ENCODE measurements at places on chromosomes 13 and 19.

- no peaks in the 10 kb centered on the region for H3K27me3 ChIP-seq
- H3K4me3 ChIP-seq: no peak overlapping the region
- DNase-seq: no peak
- H3K36me3 ChIP-seq: no peaks in the 10 kb centered on the region
Observed at GRCh38 chr13:51494156-51494555, 41.3 kb upstream of the INTS6 start.

GRCh38 chr19:6876748-6877147 is 10.6 kb upstream of the ADGRE1 start:
- no peak overlapping the region for H3K27ac ChIP-seq
- peaks cover 23% of the 10 kb centered on the region for H3K27me3 ChIP-seq
- H3K36me3 ChIP-seq: no peaks in the 10 kb centered on the region
- no peak for DNase-seq
- no peak overlapping the region for H3K4me3 ChIP-seq

DNA sequence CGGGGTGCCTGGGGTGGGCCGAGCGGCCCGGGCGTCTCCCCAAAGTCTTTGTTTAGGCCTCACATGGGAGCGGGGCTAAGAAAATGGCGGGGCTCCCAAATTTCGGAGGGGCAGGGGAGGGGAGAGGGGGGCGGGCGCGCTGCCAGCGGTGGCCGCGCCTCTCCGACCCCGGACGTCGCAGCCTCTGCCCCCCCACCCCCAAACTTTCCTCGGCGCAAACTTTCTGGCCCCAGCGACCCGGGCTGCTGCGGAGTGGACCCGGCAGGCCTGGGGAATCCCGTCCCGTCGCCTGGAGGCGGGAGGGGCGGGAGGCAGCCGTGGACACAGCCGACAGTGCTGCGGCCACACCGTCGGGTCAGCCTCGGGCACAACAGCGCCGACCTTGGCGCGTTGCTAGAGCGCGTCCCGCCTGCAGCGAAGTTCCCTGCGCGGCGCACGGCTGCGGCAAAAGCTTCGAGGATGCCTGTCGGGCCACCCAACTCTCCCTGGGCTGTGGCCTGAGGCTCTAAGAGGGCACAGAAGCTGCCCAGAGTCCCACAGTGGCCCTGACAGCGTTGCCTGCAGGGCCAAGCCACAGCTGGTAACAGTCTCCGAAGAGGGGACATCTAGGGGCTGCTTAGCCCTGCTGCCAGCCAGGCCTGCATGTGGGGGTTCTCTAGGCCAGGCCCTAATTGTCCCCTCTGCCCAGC is 1.3 kb downstream of the NFIX start:
- peaks cover 5% of the 10 kb centered on the region for H3K4me1 ChIP-seq
- peak overlapping the region; percentile 74 for H3K4me3 ChIP-seq
- H3K36me3 ChIP-seq: no peaks in the 10 kb centered on the region
- no peaks in the 10 kb centered on the region for H3K27me3 ChIP-seq

DNA sequence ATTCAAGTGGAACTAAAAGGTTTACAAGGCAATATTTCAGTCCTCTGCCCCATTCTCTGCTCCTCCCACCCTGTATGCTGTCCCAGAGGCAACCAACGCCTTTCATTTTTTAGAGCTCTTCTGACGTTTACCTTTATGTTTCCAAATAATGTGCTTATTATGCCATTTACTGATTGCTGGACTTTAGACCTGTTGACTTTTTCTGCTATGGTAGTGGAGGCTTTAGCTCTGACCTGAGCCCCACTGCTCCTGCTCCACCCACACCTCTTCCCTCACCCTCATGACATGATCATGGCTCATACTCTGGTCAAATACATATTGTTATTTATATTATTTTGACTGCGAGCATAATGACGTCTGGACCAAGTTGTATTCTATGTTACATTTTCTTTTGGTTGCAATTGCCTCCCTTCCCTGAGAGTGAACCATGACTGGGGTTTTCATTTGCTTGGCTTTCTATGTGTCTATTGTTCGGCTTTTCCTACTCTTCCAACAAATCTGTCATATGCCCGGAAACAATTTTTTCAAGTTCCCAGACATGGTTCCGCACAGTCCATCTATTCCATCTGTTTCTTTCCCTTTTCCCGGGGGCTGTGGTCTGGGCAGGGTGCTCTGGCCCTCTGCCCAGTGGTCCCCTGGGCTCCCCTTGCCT is 31.4 kb upstream of the GJB6 start:
- no peaks in the 10 kb centered on the region for H3K27me3 ChIP-seq
- H3K4me3 ChIP-seq: no peak overlapping the region
- no peak for DNase-seq
- no peaks in the 10 kb centered on the region for H3K4me1 ChIP-seq
- no peak overlapping the region for H3K27ac ChIP-seq
- no peaks in the 10 kb centered on the region for H3K36me3 ChIP-seq

DNA sequence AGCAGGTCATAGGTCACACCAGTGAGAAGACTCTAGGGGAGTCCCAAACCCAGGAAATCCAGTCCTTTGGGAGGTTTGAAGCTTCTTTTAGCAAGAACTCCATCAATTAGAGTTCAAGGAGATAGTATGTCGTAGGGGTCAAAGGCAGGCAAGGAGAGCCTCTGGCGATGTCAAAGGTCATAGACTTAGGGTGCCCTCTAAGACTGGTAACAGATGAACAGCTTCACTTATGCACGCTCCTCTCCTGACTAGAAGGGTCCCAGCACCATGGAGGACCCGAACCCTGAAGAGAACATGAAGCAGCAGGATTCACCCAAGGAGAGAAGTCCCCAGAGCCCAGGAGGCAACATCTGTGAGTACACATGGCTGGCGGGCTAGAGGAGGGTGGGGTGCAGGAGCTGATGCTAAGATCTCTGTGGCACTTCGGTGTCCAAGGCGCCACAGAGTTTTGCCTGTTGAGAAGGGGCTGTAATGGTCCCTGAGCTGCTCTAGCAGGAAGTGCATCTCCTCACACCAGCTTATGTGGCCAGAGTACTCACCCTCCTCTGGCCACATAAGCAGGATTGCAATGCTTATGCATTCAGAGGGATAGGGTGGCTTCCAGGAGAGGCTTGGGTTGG is 557 bp downstream of the ZNF576 start:
- H3K27me3 ChIP-seq: no peaks in the 10 kb centered on the region
- H3K36me3 ChIP-seq: peaks cover 6% of the 10 kb centered on the region
- H3K27ac ChIP-seq: peak overlapping the region; percentile 98

- H3K36me3 ChIP-seq: no peaks in the 10 kb centered on the region
- H3K4me3 ChIP-seq: no peak overlapping the region
- no peak for DNase-seq
- H3K27me3 ChIP-seq: no peaks in the 10 kb centered on the region
- no peaks in the 10 kb centered on the region for H3K4me1 ChIP-seq
- H3K27ac ChIP-seq: no peak overlapping the region
Observed at GRCh38 chr19:38743394-38744297, 628 bp downstream of the CAPN12 start.

DNA sequence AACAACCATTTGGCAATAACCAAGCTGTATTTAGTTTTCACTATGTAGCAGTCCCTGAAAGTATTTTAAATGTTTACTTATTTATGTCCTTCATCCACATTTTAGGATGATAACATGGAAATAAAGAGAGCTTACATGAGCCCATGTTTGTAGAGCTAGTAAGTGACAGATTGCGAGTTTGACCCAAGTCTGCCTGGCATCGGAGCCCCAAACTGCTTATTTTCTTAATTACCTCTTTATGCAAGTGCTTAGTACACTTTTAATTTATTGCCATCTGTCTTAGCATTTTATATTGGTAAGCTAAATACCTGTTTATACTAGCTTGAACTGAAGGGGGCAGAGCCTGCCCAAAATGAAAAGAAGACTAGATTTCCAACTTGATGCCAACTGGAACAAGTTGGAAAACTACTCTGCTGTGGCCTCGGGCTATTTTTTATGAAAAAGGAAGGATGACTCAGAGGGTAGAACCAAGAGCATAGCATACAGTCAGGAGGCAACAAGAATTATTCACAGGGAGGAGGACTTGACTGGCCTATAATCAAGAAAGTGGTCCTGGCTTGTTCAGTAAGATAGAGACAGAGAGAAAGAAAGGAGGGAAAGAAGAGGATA is 150.2 kb downstream of the NDFIP2 start:
- H3K4me3 ChIP-seq: no peak overlapping the region
- no peaks in the 10 kb centered on the region for H3K36me3 ChIP-seq
- H3K27me3 ChIP-seq: no peaks in the 10 kb centered on the region
- no peaks in the 10 kb centered on the region for H3K4me1 ChIP-seq
- DNase-seq: no peak

GRCh38 chr19:6766357-6767080 is 716 bp downstream of the SH2D3A start:
- no peaks in the 10 kb centered on the region for H3K4me1 ChIP-seq
- no peaks in the 10 kb centered on the region for H3K27me3 ChIP-seq
- H3K27ac ChIP-seq: peak overlapping the region; percentile 96
- H3K4me3 ChIP-seq: no peak overlapping the region

DNA sequence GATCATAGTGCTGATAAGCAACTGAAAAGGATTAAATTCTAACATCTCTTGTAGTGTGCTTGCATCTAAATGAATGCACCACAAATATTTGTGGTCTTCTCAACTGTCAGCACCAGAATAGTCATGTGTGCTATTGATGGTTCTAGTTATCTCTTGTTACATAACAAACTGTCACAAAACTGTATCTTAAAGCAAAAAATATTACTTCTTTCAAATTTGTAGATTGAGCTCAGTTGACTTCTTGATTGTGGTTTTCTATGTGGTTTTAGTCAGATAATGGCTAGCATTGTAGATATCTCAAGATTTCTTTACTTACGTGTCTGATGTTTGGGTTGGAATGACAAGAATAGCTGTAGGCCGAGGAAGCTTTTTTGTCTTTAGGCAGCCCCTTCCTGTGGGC is 431.3 kb downstream of the SLITRK6 start:
- no peak overlapping the region for H3K4me3 ChIP-seq
- DNase-seq: no peak
- H3K27ac ChIP-seq: no peak overlapping the region
- no peaks in the 10 kb centered on the region for H3K4me1 ChIP-seq

- H3K27me3 ChIP-seq: no peaks in the 10 kb centered on the region
- H3K4me3 ChIP-seq: no peak overlapping the region
- no peak overlapping the region for H3K27ac ChIP-seq
- no peaks in the 10 kb centered on the region for H3K4me1 ChIP-seq
Observed at GRCh38 chr13:95406176-95406575, 104.9 kb upstream of the ABCC4 start.

DNA sequence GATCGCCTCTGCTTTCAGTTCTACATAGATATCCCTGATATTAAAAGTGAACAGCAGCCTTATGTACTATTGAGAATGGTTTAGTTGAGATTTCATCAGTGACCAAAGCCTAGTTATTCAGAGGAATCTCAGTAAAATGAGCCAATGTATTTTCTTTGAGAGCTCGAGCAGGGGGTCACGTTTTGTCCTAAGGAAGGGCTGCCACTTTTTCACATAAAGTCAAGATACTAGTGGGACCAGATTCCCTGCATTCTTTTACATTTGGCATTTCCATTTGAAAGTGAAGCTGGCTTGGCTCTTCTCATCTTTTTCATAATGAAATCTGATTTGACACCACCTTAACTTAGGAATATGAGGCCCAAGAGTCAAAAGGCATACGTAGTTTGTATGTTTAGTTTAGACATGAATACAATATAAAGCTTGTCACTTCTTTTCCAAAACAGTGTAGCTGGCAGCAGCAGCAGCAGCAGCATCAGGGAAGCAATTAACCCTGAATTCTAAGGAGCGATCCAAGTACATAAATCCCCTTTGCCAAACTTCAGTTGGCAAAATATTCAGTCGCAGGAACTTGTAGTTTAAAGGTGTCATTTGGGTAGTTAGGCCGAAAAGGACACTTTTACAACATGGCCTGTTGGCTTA is 1752.2 kb upstream of the PCDH20 start:
- H3K27me3 ChIP-seq: no peaks in the 10 kb centered on the region
- no peak for DNase-seq
- H3K27ac ChIP-seq: no peak overlapping the region
- H3K36me3 ChIP-seq: no peaks in the 10 kb centered on the region
- no peak overlapping the region for H3K4me3 ChIP-seq
- no peaks in the 10 kb centered on the region for H3K4me1 ChIP-seq

DNA sequence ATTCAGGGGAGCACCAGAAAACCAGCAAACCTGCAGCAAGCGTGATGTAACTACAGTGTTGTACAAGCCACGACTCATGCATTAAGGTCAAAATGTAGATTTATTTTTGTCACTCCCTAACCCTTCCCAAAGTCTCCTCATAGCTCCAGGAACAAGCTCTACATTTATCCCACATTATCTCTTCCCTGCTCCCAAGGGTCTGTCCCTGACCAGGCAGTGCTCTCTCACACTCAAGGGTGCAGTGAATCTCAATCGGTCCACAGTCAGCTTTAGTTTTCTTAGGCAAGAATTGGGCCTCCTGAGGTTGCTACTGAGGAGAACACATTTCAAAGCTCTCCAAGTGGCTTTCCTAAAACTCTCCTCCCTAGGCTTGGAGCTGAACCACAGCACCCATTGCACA is 219.4 kb downstream of the NHLRC3 start:
- no peaks in the 10 kb centered on the region for H3K36me3 ChIP-seq
- no peaks in the 10 kb centered on the region for H3K4me1 ChIP-seq
- H3K27ac ChIP-seq: no peak overlapping the region
- H3K4me3 ChIP-seq: no peak overlapping the region
- DNase-seq: no peak

- H3K27ac ChIP-seq: no peak overlapping the region
- peaks cover 12% of the 10 kb centered on the region for H3K36me3 ChIP-seq
- no peaks in the 10 kb centered on the region for H3K4me1 ChIP-seq
Observed at GRCh38 chr13:28239374-28239773, 101.0 kb downstream of the PAN3 start.

- no peaks in the 10 kb centered on the region for H3K27me3 ChIP-seq
- no peaks in the 10 kb centered on the region for H3K4me1 ChIP-seq
- H3K36me3 ChIP-seq: no peaks in the 10 kb centered on the region
- no peak for DNase-seq
- no peak overlapping the region for H3K27ac ChIP-seq
Observed at GRCh38 chr13:100827489-100828176, 153.0 kb upstream of the TMTC4 start.

DNA sequence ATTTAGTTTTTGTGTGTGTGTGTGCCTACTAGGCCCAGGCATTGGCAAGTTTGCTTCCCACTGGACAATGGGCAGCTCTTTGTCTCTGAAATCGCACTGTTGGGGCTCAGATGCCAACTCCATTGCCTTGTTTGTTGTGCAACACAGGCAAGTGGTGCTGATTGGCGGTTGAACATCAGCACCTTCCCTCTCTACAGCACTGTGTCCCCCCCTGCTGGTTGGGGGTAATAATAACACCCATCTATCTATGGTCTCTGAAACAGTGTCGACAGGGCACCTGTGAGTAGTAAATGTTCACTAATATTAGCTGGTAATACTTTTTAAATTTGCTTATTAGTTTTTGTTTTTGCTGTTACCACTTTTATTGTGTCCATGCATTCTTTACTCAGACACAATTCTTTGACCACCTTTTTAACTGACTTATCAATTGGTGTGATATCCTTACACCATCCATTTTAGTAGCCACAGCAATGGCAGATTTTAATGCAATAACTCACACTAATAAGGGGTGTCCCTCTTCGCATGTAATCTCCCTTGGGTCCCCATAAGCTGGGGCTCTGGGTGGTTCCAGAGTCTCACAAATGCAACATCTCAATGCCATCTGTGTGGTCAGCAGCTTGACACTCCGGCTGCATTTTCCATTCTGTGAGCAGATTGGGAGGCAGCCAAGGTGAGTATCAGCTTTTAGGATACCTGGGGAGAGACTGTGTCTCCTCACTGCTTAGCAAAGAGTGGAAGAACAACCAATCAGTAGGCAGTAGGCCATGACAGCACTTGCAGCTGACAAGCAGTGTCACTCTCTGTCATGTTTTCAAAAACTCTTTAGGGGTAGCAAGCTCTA is 47.7 kb upstream of the UQCRFS1 start:
- no peaks in the 10 kb centered on the region for H3K27me3 ChIP-seq
- H3K4me3 ChIP-seq: no peak overlapping the region
- H3K27ac ChIP-seq: no peak overlapping the region
- no peaks in the 10 kb centered on the region for H3K4me1 ChIP-seq

All from breast epithelium (tissue), 4 donors.